ENCODE measurements at places on chromosomes 16 and 17.

DNA sequence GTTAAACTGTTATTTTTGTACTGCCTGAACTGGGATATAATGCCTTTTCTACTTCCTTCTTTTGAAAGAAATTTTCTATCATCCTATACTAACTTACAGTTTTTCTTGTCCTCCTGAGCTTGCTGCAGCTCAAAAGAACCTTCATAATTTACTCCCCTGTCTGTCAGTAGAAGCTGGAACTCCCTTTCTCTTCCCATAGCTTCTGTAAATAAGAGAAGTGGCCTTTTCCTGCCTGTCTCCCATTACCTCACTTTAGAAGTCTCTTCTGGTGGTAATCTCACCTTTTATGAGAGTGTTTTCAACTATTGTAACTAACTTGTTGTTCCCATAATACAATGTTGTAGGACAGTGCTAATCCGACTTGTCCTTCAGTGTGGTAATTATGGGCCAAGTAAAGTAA lies 246.7 kb upstream of the TBX2 start:
- DNase-seq, result no peak

DNA sequence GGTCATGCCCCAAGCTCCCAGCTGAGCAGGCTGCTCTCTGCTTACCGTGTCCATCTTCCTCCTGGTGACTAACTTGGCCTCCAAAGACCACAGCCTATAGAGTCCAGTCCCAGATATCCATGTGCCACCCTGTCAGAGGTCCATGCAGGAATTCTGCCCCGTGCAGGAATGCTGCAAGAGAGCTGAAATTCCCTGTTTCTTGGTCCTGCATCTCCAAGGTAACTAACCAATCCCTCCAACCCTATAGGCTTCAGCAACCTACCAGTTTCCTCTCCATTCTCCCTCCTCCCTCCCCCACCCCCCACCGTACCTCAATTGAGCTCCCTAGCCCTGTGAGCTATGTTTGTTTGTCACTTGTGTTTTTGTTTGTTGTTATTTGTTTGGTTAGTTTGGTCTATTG lies 9.6 kb upstream of the MKS1 start:
- DNase-seq, result no peak

- peak; percentile 49 for DNase-seq
Measured at GRCh38 chr16:87780385-87780989, 14.7 kb upstream of the KLHDC4 start.

GRCh38 chr17:40608061-40608581 lies 39.5 kb downstream of the SMARCE1 start:
- peak; percentile 95 for DNase-seq

GRCh38 chr17:18344021-18344420 lies 19.3 kb downstream of the SHMT1 start:
- no peak for DNase-seq

GRCh38 chr16:64356267-64356666 lies 765.6 kb downstream of the CDH11 start:
- no peak for DNase-seq

DNA sequence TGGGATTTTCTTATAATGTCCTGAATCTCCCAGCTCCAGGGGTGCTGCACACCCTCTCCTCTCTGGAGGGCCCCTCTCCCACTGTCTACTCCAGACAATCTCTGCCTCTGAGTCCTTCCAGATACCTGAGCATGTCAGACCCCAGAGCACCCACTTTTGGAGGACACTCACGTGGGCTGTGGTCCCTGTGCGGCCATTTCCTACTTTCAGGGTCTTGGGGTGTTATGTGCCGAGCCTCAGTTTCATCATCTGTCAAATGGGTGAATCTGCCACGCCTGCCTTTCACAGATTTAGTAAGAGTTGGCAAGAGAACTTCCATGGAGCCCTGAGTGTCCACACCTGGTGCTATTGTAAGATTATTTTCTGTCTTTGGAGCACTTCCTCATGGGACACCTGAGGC lies 3.7 kb upstream of the FOXL1 start:
- no peak for DNase-seq

DNA sequence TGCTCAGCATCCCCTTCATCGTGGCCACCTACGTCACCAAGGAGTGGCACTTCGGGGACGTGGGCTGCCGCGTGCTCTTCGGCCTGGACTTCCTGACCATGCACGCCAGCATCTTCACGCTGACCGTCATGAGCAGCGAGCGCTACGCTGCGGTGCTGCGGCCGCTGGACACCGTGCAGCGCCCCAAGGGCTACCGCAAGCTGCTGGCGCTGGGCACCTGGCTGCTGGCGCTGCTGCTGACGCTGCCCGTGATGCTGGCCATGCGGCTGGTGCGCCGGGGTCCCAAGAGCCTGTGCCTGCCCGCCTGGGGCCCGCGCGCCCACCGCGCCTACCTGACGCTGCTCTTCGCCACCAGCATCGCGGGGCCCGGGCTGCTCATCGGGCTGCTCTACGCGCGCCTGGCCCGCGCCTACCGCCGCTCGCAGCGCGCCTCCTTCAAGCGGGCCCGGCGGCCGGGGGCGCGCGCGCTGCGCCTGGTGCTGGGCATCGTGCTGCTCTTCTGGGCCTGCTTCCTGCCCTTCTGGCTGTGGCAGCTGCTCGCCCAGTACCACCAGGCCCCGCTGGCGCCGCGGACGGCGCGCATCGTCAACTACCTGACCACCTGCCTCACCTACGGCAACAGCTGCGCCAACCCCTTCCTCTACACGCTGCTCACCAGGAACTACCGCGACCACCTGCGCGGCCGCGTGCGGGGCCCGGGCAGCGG lies 3.2 kb downstream of the UTS2R start:
- no peak for DNase-seq

GRCh38 chr16:59988591-59988990 lies 1254.5 kb upstream of the GOT2 start:
- DNase-seq, result no peak

DNA sequence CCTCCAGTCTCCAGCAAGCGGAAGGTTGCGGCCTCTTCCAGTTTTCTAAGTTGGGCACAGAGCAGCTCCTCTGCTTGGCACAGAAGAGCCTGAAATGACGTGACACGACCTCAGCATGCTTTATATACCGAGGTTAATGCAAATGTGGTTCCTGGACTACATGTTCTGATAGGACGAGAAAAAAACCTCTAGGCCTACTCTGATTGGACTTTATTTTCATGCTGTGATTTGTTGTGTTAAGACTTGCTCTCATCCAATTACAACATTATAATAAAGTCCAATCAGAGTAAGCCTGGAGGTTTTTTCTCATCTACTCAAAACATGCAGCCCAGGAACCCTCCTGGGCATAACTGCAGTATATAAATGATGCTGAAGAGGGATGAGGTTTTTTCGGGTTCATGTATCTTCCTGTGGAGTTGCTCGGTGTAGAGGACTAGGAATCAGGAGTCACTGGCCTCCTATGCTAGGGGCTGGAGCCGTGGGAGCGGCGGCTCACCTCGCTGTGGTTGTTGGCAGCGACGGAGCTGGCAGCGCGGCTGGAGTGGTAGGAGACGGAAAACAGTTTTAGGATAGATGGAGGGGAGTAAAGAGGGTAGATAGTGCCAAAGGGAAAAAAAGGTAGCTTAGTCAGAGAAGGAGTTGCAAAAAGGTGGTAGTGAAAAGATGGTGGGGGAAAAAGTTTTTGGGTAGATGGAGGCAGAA lies 878.0 kb downstream of the KCNJ18 start:
- no peak for DNase-seq

DNA sequence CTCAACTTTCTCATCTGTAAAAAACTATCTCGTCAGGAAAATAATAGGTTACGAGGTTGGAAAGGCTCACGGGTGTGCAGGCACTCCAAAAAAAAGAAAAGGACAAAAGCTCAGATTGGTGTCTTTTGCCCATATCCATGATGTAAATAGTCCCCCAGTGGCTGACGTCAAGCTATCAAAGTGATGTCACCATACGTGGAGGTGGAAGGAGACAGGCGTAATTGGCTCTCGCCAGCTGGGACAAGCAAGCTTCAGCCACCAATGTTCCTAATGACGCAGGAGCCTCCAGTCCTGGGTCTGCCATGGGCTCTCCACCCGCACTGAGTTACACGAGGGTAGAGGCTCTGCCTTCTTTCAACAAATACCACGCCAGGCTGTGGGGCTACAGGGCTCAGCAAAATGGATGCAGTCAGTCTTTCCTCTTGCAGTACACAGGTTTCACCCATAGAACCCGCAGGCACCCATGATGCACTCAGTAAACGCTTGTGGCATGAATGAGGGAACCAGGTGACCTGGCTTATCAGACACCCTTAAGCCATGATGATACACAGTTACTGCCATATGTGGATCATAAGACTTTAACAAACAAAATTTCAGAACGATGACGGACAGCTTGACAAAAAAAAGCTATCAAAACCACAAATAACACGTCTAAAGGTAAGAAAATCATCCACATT lies 50.5 kb downstream of the COTL1 start:
- no peak for DNase-seq

DNA sequence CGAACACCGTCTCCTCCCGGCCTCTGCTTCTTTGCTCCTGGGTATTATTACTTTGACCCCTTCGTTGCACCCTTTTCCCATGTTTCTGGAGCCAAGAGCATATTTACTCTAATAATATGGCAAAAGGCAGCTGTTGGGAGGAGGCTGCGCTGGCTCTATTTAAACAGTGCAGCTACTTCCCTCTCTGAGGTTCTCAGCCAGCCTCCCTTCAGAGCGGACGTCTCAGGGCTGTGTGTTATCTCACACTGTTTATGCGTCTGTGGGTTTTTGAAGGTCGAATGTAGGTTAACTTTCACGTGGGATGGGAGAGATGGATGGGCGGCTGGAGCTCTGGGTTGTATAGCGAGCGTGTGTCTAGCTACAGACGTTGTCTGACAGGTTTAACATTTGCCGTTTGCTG lies 45.3 kb downstream of the COX4I1 start:
- DNase-seq, result no peak

- DNase-seq, result no peak
Measured at GRCh38 chr16:56894331-56894917, 29.4 kb downstream of the SLC12A3 start.

GRCh38 chr17:34412965-34413441 lies 50.0 kb upstream of the CCL1 start:
- no peak for DNase-seq

- no peak for DNase-seq
Measured at GRCh38 chr17:5047446-5047845, 12.2 kb upstream of the SLC52A1 start.

DNA sequence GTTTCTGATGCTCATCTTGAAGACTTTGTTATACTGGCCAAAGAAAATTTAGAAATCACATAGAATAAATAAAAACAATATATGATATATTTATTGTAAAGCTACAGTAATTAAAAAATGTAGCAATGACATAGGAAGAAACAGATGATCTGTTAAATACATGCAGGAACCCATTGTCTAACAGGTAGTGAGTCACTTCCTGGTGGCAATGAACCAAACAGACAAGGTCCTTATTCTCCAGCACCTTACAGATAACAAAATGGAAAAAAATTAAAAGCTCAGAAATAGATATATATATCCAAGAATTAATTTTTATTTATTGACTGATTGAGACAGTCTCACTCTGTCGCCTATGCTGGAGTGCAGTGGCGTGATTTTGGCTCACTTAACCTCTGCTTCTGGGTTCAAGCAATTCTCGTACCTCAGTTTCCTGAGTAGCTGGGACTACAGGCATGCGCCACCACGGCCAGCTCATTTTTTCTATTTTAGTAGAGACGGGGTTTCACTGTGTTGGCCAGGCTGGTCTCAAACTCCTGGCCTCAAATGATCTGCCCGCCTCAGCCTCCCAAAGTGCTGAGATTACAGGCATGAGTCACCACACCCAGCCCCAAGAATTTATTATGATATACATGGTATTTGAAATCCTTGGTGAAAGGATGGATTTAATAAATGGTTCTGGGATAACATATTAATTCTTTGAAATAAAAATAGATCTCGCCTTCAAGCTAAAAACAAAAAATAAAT lies 7.5 kb downstream of the NETO2 start:
- peak; percentile 44 for DNase-seq

- peak; percentile 57 for DNase-seq
Measured at GRCh38 chr17:43673516-43674323, 12.0 kb upstream of the MEOX1 start.

DNA sequence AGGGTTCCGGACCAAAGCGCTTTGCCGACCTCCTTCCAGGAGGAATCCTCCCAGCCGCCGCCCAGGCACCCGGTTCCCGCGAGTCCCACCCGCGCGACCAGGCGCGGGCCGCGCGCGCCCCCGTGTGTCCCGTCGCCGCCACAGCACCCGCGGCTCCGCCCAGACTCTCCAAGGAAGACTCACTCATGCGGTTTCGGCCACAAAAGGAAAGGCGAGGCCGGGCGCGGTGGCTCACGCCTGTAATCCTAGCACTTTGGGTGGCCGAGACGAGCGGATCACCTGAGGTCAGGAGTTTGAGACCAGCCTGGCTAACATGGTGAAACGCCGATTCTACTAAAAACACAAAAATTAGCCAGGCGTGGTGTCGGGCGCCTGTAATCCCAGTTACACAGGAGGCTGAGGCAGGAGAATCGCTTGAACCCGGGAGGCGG lies 3.5 kb upstream of the PKMYT1 start:
- peak; percentile 62 for DNase-seq

- peak; percentile 86 for DNase-seq
Measured at GRCh38 chr16:85029408-85029784, 1.8 kb downstream of the KIAA0513 start.

GRCh38 chr16:68265078-68265920 lies 973 bp downstream of the SLC7A6 start:
- DNase-seq, result peak; percentile 62

DNA sequence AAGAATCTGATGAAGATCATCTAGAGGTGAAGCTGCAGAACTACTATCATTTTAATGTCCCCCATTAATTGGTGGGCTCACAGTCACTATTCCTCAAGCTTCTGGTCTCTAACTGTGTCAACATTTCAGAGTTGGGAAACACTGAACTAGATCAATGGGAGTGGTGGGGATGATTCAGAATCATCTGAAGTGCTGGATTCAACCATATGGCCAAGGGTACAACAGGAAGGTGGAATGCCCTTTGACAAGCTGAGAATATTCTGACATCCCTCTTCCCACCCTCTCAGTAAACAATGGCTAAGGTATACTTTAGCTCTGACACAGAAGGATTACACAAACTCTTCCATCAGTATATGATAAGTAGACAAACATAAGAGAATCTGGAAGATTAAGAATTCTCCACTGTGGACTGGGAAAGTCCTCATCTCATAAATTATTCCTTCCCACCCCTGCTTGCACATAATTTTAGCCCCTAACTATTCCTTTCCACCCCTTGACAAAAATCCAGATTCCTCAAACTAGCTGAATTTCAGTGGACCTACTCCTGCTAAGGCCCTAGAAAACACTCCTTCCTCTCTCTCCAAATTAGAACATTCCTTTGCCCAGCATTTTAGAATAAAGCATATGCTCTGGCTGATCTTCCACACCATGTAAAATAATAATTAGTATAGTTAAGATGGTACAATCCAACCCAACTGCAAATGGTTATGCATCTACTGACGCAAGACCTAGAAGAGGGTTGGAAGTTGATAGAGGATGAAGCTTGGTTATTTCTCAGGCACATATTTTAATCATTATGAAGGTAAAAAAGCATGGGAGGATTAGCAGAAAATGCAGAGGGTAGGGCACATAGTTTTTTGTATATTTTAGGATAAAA lies 16.3 kb upstream of the RFFL start:
- no peak for DNase-seq

DNA sequence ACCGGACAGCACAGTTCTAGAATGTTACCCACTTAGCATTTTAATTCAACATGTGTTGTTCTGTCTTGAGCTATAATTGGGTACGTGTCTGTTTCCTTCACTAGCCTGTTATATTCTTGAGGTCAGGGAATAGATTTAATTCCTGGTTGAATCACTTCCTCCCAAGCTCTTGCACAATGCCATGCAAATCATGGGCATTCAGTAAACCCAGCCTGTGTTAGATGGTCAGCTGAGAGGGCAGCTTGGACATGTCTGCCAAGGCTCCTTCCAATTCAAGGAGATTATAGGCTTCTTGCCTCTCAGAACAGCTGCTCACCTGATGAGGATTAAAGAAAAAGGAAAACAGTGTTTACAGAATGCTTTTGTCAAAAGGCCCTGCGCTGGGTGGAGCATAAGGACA lies 12.6 kb downstream of the C1QTNF1 start:
- no peak for DNase-seq
